Renal pelvis (tissue), 12 donors: ENCODE measurements at places on chromosomes 16 and 17.
A peak's percentile ranks its signal among the peaks of the same experiment; 100 is the strongest.

DNA sequence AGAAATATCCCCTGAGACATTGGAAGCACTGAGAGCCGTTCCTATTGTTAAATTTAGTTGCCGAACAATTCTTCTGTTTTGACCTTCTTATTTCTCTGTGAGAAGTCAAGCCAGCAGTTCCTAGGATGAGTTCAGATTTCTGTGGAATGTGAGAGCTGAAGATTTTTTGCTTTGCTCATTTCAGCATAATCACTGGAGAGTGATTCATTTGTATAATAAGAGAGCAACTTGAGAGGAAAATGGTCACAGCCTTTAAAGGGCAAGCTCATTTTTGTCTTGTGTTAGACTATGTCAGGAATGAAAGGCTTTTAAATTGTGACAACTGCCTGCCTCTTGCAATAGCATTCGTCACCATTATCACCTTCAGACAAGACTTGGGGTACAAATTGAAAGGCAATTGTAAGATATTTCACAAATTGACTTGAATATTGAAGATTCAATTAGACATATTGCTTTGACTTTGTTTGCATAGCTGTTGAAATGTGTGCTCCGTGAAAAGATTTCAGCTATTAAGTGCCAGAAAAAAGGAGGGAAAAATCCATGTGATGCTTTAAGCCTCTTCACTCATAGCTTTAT lies 900.0 kb upstream of the GOT2 start:
- no peak for DNase-seq

DNA sequence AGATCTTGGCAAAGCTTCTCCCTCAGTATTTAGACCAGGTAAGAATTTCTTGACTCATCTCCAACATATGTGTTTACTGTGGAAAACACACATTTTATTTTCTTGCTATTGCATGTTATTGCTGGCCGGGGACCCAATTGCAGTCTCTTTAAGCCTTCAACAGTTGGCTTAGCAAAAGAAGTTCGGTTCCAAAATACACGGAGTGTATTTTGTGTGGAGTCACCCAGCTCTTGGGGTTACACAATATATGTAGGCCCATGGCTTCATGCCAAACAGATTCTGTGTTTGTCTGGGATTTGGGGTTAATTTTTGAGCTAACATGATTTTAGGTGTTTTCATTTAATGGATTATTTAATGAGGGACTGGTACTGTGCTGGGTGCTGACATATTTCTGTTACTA lies 4.0 kb downstream of the ALDH3A2 start:
- no peak for DNase-seq

DNA sequence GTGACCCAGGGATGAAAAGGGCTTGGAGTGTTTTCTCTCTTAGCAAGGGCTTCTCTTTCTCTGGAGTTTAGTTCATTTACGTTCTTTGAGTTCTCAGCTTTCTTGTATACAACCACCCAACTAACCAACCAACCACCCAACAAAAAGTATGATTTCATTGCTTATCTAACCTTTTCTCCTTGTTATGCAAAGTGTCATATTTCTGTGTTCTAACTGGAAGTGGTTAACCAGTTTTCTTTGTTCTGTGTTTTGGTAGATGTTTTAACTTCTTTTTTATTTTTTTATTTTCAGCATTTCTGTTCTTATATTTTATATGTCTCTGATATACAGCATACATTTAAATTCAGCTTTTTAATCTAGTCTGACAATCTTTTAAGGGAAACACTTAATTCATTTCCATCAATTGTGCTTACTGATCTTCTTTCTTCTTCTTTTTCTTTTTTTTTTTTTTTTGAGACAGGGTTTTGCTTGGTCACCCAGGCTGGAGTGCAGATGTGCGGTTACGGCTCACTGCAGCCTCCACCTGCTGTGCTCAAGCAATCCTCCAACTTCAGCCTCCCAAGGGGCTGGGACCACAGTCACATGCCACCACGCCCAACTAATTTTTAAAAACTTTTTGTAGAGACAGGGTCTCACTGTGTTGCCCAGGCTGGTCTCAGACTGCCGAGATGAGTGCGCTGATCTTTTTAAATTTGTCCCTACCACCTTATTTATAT lies 29.6 kb downstream of the NLK start:
- no peak for DNase-seq

- DNase-seq = no peak
These were observed 161.6 kb downstream of the GSG1L start for GRCh38 chr16:27901956-27902355.

DNA sequence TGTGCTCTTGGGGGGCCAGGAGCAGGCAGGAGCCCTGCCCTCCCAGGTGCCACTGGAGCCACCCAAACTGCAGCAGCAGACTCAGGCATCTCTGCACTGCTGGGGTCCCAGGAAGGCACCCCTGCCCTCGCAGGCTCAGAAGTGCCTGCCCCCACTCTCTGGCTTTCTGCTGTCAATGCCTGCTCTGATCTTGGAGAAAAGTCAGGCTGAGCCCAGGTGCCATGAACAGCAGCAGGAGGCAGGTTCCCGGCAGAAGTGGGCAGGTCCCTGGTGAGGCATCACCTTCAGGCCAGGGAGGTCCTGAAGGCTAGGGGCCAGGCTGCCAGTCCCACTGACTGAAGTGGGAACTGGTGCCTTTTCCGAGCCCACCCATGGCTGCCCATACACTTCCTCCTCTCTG lies 106.5 kb downstream of the MGAT5B start:
- DNase-seq = no peak

DNA sequence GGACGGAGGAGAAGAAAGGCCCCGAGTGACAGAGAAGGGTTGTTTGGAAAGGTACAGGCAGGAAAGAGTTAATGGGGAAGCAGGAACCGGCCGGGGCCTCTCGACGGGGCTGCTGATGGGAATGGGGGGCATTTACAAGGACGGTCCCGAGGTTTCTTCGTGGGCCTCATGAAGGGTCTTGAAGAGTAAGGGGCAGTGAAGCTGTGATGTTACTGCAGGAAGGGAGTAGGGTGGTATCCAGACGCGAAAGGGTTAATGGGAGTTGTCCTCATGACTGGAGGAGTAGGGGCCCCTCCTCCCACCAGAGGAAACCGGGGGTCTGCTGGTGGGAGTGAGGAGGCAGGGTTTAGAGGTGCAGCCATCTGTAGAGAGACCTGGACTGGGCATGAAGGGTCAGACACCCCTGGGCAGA lies 481 bp downstream of the PDK2 start:
- peak; percentile 57 for DNase-seq

DNA sequence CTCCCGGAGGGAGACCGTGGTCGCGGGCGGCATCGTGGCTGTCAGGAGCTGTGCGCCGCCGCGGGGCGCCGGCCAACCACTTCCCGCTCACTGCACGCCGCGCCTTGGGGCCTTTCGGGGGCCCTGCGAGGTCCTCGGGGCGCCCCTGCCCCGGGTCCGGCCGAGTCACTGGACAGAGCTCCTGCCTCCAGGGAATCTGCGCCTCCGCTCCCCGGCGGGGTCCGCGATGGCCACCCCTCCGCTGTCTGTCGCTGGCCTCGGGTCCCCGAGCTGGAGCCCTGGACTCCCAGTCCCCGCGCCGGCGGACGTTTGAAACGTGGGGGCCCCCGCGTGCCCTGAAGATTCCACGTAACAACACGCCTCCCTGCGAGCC lies at the start of gene QRICH2:
QRICH2 (minus strand) TSS at position 311 of the 373 bp plus-strand sequence; CDS start at position 33, 278 bp downstream.
- DNase-seq = no peak

GRCh38 chr17:67202503-67202902 lies 42.5 kb downstream of the HELZ start:
- no peak for DNase-seq

GRCh38 chr17:63483038-63483437 lies 6.2 kb downstream of the ACE start:
- no peak for DNase-seq
